Thymus (tissue), 14 donors: ENCODE measurements at places on chromosomes 13 and 19.

DNA sequence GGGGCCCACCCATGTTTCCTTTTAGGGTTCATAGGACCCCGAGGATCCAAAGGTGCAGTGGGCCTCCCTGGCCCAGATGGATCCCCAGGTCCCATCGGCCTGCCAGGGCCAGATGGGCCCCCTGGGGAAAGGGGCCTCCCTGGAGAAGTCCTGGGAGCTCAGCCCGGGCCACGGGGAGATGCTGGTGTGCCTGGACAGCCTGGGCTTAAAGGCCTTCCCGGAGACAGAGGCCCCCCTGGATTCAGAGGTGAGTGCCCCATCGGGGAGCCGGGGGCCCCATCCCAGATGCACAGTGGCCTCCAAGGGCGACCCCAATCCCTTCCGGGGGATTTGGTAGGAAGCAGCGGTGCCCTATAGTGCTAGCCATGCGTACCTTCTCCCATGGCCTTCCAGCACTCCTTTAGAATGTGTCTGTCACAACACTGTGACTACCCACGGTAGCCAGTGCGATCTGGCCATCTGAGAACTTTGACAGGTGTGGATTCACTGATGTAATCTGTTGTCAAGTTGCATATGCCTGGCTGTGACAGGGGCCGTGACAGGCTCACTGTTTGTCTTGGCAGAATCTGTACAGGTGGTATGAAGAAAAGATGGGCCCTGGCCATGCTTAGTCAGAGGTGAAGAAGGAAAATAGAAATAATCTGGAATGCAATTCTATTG lies 88.5 kb downstream of the RAB20 start:
- H3K27ac ChIP-seq: no peak overlapping the region
- H3K4me3 ChIP-seq: no peak overlapping the region
- H3K4me1 ChIP-seq: no peaks in the 10 kb centered on the region

DNA sequence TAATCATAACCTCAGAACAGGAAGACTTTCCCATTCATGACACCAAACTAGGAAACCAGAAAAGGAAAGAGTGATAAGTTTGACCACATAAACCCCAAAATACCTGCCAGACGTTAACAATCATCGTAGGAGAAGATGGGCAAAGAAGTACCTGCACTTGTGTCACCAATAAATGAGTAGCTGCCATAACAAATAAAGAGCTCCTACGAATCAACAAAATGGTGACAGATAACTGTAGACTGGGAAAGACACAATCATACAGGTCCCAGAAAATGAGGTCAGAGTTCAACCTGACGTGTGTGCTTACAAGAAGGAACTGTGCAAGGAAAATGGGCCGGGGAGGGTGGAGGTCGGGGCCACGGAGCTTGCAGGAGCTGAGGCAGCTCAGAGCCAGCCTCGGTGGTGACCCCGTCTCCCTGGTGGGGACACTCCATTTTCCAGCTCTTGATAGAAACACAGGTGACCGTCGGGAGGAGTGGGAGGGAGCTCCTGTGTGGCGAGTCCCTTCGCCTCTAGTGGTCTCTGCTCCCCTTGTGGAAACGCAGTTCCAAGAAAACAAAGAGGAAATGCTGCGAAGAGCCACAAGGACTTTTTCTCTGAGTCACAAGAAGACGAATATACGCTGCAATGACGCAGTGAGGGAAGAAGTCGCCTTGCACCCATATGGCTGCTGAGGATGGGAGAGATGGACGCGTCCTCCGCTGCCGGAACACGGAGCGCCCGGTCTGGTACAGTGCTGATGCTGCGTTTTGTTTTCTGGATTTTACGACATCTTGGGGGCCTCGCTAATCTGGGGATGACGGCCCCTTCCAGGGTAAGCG lies 9.5 kb downstream of the PIP5K1C start:
- DNase-seq: no peak
- H3K36me3 ChIP-seq: peaks cover 2% of the 10 kb centered on the region

DNA sequence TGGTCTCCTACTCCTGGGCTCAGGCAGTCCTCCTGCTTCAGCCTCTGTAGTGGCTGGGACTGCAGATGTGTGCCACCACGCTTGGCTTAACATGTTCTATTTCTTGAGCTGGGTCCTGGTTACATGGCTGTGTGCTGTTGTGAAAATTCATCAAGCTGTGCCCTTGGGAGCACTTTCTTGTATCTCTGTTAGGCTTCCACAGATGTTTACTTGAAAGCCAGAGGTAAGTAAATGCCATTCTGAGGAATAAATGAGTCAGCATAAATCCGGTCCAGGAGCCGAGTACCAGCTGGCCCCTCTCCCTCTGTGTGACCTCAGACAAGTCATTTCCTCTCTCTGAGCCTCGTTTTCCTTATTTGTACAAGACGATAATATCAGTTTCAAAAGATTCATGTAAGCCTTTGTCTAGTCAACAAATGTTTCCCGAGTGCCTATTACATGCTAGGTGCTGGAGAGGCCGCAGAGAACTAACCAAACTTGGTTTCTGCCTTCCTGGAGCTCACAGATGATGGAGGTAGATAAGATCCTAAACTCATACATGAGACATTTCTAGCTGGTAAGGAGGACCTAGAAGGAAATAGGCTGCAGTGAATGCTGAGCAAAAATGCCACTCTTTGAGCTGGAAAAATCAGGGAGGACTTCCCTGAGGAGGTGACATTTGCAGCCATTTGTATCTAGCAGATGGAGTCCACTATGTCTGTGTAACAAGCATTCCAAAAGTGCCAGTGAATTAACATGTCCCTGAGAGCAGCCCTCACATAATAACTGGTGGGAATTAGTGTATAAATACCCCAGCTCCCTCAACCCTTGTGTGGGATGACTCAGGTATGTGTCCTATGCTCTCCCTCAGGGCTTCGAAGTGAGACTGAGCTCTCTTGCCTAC lies 2.7 kb upstream of the RASAL3 start:
- peaks cover 42% of the 10 kb centered on the region for H3K27me3 ChIP-seq
- H3K4me1 ChIP-seq: peaks cover 21% of the 10 kb centered on the region

GRCh38 chr13:108056278-108056677 lies 159.1 kb downstream of the LIG4 start:
- H3K27ac ChIP-seq: no peak overlapping the region
- H3K4me3 ChIP-seq: no peak overlapping the region
- H3K27me3 ChIP-seq: no peaks in the 10 kb centered on the region
- H3K4me1 ChIP-seq: no peaks in the 10 kb centered on the region
- H3K36me3 ChIP-seq: no peaks in the 10 kb centered on the region

- DNase-seq: peak; percentile 13
- H3K4me3 ChIP-seq: peak overlapping the region; percentile 26
Observed at GRCh38 chr13:77696006-77696878, 1.2 kb upstream of the SLAIN1 start.

DNA sequence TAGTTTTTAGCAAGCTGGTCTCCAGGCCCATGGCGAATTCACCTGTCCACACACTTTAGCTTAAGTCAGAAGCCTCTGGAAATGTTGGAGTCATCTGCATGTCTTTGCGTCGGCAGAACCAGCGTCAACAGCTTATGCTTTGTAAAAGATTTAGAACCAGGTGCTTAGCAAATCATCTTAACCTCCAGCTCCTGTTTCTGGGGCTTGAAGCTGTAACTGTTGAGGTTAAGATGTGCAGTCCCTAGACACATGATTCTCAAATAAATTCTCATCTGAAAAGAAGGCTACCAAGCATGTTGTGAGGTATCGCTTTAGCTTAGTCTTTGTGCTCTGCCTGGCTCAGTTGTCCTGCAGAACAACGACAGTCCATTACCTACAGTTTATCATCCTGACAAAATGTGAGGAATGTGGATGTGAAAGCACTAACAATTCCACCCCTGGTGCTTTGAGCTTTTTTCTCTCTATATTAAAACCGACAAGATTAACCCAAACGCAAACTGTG lies 4.4 kb downstream of the EFNB2 start:
- DNase-seq: no peak
- H3K4me3 ChIP-seq: peak overlapping the region; percentile 19
- H3K27ac ChIP-seq: peak overlapping the region; percentile 65
- H3K4me1 ChIP-seq: peaks cover 23% of the 10 kb centered on the region
- peaks cover 33% of the 10 kb centered on the region for H3K27me3 ChIP-seq

DNA sequence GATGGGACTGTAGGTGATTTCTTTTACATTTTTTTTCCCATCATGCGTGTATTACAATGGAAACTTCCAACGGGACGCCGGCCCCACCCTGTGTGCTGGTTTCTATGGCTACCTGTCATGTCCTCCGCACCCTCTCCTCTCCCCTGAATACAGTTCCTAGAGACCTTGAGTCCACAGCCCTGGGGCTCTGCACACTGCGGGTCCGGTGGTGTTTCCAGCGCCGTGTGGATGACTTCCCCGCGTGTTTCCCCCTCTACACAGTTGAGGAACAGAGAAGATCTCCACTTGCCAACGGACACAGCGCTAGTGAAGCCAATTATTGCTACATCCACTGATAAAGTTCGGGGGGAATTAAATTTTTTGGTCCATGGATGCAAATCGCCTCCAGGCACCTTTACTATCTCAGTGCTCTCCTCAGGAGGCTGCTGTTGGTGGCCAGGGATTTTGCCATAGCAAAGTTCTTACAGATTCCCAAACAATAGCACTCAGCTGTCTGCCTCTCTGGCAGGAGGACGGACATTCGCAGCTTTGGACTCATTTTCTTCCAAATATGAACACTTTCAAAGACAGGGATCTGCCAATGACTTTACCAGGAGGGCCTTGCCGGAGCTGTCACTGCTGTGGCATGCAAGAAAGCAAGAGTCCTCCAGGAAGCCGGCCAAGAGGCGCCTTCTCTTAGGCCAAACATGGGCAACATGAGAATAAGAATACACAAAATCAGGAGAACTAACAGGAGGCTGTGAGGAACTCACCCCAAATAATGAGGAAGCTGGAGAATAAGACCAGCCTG lies 39.3 kb upstream of the GAS6 start:
- DNase-seq: no peak
- no peaks in the 10 kb centered on the region for H3K4me1 ChIP-seq
- no peak overlapping the region for H3K27ac ChIP-seq
- peaks cover 16% of the 10 kb centered on the region for H3K27me3 ChIP-seq
- no peak overlapping the region for H3K4me3 ChIP-seq
- H3K36me3 ChIP-seq: no peaks in the 10 kb centered on the region

DNA sequence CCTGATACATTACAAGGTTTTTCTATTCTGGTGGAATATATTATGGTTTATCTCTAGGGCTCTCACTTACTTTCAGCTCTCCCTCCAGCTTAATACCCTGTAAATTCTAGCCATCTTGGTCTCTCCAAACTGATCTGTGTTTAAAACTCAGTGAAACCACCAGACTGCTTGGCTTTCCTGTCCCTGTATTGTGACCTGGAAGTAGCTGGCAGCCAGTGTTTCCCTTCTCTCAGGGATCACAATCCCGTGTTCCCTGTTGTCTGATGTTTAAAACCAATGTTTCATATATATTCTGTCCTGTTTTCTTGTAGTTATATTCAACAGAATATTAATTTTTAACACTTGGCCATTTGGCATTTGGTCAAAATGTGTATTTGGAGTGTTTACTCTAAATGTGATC lies 8.0 kb downstream of the AKAP11 start:
- no peaks in the 10 kb centered on the region for H3K27me3 ChIP-seq
- no peak overlapping the region for H3K27ac ChIP-seq
- no peak overlapping the region for H3K4me3 ChIP-seq
- no peaks in the 10 kb centered on the region for H3K36me3 ChIP-seq
